ENCODE measurements at places on chromosomes 6 and 20. TPM values are rescaled to one million over a fixed set of nuclear protein-coding genes. Genes with fewer than 3 reads are reported as not detected.

SCUBE3 gene
- total RNA-seq, result 9.2 TPM

FAM83B gene
- not detected for total RNA-seq

PSORS1C1 gene
- total RNA-seq, result 2.8 TPM

- H3K27ac ChIP-seq, result no peak overlapping the region
- H3K27me3 ChIP-seq, result no peaks in the 10 kb centered on the region
- no peak overlapping the region for H3K4me3 ChIP-seq
- H3K36me3 ChIP-seq, result no peaks in the 10 kb centered on the region
- H3K4me1 ChIP-seq, result peaks cover 58% of the 10 kb centered on the region
- DNase-seq, result no peak
Measured at GRCh38 chr6:11201772-11202512, 30.5 kb downstream of the NEDD9 start.

- H3K4me1 ChIP-seq, result peaks cover 20% of the 10 kb centered on the region
- H3K36me3 ChIP-seq, result no peaks in the 10 kb centered on the region
- H3K4me3 ChIP-seq, result no peak overlapping the region
- no peaks in the 10 kb centered on the region for H3K27me3 ChIP-seq
Measured at GRCh38 chr20:47789764-47790579, 4.7 kb upstream of the SULF2 start.

GRCh38 chr6:47405273-47405672 is 72.3 kb upstream of the CD2AP start:
- H3K36me3 ChIP-seq, result no peaks in the 10 kb centered on the region
- H3K27me3 ChIP-seq, result no peaks in the 10 kb centered on the region
- no peak overlapping the region for H3K4me3 ChIP-seq
- H3K4me1 ChIP-seq, result no peaks in the 10 kb centered on the region
